Activated T-cell treated with anti-CD3 and anti-CD28 coated beads, Interleukin-2, amount 50 U/mL, for 4 hours (primary cell): ENCODE measurements at places on chromosomes 1 and 21. TPM values are rescaled to one million over a fixed set of nuclear protein-coding genes. Genes with fewer than 3 reads are reported as not detected.

The IFI44 gene
- total RNA-seq, result 4.4 TPM

The DNM3 gene
- 0.35 TPM for total RNA-seq

The GUCA2B gene
- total RNA-seq, result not detected

The ZNF326 gene
- 32.0 TPM for total RNA-seq

The PGD gene
- 105 TPM for total RNA-seq

The PRAMEF1 gene
- not detected for total RNA-seq

The DNALI1 gene
- total RNA-seq, result not detected

The RGS13 gene
- not detected for total RNA-seq

The PRDM16 gene
- total RNA-seq, result 0.22 TPM

GRCh38 chr21:33125680-33126375 lies 55.9 kb downstream of the OLIG1 start:
- no peak for DNase-seq

DNA sequence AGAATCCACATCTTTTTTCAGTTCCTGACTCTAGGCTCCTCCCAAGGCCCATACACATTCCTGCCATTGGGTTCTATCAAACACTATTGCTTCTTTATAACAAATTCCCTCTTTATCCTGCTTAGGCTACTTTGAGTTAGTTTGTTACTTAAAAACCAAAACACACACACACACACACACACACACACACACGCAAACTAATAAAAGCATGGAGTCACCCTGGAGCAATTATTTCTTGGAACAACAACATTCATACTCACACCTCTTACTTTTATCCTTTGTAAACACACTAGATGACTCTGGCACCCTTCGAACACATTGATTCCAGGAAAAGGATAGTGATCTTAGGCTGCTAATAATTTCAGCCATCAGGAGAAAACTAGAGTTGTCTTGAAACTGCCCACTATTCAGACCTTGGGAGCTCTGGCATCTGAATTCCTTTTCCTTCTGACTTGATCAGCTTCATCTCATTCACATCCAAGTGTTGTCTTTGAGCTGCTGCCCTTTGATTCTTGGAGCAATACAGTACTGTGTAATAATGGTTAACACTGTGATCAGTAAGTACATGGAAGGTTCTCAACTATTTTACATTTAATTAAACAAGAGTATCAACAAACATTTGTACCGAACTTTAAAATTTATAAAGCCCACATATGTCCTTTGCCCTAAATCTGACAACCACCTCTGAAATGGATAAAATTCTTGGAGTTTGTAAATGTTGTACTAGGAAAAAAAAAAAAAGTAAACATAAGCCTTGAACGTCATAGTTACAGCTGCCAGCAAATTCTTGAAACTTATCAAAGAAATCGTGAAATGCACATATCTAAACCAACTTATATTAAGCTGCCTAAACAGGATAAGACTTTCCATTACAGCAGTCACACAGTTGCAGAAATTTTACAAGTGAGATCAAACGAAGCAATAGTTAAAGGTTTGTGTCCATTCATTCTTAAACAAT lies 2.8 kb upstream of the SEC22B start:
- DNase-seq, result no peak

DNA sequence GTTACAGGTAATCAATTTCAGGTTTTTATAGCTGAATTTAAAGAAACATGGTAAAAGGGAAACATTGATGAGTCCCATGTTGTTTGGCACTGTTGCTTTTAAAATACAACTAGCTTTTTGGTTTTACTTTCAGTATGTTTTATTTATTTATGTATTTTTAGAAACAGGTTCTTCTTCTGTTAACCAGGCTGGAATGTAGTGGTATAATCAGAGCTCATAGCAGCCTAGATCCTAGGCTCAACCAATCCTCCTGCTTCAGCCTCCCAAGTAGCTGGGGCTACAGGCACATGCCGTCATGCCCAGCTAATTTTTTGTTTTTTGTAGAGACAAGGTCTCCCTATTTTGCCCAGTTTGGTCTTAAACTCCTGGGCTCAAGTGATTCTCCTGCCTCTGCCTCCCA lies 50.4 kb downstream of the CTTNBP2NL start:
- no peak for DNase-seq

- DNase-seq, result no peak
Measured at GRCh38 chr1:37137601-37138000, 103.3 kb upstream of the GRIK3 start.

GRCh38 chr1:67609577-67610341 lies 75.2 kb upstream of the GADD45A start:
- no peak for DNase-seq

- DNase-seq, result no peak
Measured at GRCh38 chr1:59432531-59433439, 135.9 kb downstream of the FGGY start.

GRCh38 chr1:26046246-26047095 lies 553 bp upstream of the SLC30A2 start:
- DNase-seq, result no peak

GRCh38 chr1:18299441-18300338 lies 181.0 kb upstream of the KLHDC7A start:
- DNase-seq, result no peak

DNA sequence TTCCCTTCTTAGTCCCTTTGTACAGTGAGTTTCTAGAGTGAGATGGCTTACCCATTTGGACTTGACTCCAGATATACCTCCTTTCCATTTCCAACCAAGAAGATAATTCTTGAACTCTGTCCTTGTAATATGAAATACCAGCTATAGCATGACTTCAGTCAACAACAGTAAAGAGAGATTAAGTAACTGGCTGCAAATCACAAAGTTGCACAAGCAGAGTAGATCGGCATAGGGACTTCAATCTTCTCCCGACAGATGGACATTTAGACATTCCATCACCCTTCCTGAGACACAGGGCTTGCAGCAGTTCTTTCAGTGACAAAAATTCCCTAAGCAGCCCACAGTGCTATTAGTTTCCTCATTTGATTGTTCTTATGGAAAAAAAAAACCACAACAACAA lies 44.6 kb downstream of the JAK1 start:
- no peak for DNase-seq

GRCh38 chr1:869499-870244 lies 54.1 kb upstream of the SAMD11 start:
- peak; percentile 87 for DNase-seq

DNA sequence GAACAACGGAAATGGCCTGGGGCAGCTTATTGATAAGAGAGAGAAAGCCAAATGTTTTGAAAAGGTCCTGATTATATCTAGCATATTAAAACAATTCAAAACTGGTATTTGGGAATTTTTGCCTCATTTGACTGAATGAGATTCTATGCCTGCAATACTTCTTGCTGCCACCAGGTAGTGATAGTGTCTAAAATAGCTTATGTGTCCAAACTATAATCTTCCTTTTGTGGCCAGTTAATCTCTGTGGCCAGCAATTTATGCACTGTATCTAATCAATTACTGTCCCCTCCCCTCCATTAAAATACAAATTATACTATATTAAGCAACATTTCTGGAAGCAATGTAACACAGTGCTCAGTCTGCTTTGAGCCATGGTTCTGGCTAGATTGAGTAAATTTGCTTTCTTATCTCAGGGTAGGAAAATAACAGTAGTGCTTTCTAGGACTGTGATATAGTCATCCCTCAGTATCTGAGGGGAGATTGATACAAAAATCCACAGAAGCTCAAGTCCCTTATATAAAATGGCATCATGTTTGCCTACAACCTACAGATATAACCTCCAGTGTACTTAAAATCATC lies 91.8 kb downstream of the FOXD2 start:
- no peak for DNase-seq

DNA sequence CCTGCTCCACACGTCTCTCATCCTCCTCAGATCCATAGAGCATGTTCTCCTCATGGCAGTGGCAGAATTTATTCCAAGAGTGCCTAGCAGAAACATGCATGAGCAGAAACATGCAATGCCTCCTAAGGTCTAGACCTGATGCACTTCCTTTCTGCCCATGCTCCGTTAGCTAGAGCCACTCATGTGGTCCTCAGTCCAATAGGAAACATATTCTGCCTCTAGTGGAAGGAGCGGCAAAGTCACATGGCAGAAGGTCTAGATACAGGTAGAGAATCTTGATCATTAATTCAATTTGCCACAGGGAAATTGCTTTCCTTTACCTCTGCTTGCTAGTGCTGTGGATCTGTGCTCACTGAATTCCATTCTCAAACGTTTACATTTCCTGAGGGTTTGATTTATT lies 130.4 kb downstream of the KIF26B start:
- DNase-seq, result no peak

GRCh38 chr1:116908820-116909511 lies 750 bp upstream of the PTGFRN start:
- DNase-seq, result no peak
